Stimulated activated CD8-positive, alpha-beta memory T cell treated with anti-CD3 and anti-CD28 coated beads, Interleukin-4, amount 100 ng/mL, for 1 hour (primary cell): ENCODE measurements at places on chromosomes 12 and 14.

GRCh38 chr14:74141703-74142102, 56.9 kb downstream of the LIN52 start:
- DNase-seq: no peak

GRCh38 chr12:71266606-71267005, 108.8 kb upstream of the TSPAN8 start:
- DNase-seq: no peak

DNA sequence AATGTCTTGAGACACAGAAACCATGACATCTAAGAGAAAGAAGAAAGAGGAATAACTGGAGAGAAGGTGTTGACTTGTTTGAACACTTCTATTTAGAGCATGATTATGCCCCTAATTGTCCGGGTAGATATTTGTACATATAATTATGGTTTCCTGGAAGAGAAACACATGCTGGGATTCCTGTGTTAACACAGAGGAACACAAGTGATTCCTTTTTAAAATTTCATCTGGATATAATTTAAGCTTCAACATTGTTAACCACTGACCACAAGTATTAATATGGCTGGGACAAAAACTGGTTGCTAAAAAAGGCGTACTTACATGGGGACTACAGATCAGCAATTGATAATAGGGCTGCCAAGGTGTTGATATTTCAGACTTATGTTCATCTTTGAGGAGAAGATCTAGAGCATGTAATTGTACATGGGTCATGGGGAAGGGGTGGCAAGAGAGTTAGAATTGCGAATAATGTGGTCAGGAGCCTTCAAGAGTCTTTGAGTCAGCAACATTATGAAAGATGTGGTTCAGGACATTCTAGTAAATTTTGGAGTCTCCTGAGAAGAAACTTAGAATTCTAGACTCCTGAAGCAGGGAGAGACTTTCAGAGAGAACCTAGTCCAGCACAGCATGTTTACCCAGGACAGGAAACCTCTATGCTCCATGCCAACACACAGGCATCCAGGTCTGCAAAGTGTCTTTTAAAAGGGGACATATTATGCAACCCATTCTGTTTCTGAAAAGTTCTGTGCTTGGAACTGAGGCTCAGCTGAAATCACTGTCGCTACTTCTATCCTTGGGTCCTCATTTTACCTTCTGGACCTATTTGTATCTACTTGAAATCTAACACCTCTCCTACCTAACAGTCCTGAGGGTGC, 56.5 kb downstream of the SLC38A1 start:
- no peak for DNase-seq

GRCh38 chr14:81449114-81449513, 49.0 kb upstream of the STON2 start:
- DNase-seq: no peak

DNA sequence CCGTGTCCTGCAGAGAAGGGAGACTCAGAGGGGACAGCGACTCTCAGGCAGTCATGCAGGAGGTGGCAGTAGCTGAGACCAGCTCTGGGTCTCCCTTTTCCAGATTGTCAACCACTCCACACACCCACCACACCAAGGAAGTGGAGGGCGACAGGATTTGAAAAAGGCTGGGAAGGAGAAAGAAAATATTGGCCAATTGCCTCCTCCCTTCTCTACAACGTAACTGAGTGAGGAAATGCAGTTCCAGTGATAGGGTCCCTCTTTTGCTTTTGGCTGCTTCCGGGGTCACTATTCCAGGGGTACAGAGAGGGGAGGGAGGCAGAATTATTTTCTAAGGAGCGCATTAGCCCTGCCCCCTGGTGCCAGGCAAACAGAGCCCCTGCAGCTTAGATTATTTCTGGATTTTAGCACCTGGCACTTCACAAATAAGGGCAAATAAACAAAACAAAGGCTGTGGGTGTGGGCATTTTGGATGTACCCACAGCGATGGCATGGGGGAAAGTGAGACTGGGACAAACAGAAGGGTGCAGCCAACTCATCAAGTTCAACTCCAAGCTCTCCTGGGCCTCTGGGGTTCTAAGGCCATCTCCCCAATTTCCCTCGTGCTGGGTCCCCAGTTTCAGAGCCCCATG, 20.4 kb downstream of the ASB2 start:
- no peak for DNase-seq

DNA sequence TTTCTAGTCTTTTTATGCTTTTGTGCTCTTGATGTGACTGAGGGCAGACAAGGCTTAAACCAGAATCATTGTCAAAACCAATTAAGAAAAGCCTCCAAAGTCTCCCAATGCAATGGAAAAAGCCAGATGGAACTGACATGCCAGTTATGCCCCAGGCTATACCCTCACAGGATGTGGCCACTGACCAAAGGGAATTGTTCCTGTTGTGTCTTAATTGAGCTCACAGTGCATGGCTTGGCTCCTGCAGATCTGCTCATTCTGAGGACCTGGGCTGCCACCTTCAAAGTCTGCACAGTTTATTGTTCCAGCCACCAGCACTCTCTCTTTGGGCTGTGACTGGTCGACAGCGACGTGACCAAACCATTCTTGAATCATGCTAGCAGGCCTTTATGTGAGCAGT, 17.1 kb upstream of the BICD1 start:
- no peak for DNase-seq

GRCh38 chr12:93319523-93320050, 58.1 kb upstream of the NUDT4 start:
- DNase-seq: no peak

DNA sequence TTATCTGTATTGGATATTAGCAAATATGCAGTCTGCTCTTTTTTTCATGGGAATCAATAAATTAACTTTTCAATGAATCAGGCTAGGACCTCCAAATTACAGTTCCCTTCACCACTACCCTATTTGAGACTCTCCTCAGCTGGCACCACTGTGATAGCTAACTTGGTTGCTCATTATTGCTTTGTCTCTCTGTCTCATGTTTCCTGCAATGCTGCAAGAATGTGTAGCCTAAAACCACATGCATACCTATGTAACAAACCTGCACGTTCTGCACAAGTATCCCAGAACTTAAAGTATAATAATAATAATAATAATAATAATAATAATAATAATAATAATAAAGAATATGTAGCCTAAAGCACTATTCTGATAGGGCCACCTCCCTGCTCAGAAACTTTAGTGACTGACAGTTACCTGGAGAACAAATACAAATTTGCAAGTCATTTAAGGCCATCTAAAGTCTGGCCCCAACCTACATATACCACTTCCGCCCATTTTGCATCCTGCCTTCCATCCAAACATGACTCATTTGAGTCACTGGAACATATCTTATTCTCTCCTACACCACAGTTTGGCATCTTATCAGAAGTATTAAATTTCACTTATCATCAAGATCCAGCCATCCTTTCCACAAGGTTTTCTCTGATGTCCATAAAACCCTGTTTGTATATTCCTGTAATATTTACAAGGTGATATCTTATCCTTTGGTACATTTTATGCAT, 215.1 kb downstream of the LRRK2 start:
- no peak for DNase-seq

GRCh38 chr14:38316922-38317321, 61.0 kb upstream of the CLEC14A start:
- DNase-seq: no peak

DNA sequence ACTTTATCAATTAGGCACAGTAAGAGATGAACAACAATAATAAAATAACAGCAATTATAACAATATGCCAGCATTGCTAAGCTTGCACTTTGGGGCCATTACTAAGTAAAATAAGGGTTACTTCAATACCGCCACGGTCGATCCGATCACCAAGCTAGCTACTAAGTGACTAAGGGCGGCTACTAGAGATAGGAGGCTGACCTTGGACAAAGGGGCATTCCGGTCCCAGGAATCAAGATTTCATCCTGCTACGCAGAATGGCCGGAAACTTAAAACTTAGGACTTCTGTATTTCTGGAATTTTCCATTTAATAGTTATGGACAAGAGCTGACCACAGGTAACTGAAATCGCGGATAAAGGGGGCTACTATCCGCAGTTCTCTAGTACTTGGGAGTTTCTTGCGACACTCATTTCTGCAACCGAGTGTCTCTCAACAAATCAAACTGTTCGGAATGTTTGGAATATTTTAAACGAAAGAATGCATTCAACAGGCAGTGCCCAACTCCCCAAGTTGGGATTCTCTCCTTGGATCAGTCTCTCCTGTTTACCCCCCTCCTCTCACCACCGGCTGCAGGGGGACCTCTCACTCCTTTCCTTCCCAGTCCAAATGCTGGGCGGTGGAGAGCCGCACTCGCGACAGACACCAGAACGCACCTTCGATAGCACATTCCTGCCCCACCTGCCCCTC, 650 bp downstream of the HEBP1 start:
- no peak for DNase-seq

DNA sequence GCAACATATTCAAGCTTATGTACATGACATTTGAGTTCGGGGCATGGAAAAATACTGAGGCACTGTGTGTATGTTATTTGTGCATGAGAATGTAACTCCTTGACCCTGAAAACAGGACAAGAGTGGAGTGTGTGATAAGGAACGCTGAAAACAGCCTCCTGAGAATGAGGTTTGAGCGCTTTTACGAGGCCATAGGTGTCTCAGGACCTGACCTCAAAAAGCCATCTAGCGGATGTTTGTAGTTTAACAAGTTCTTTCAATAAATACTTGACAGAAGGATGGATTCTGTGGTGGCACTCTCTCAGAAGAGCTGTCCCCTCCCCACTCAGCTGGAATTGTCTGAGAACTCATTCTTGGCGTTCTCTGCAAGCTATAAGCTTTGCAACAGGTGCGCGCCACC, 350.5 kb upstream of the TMTC1 start:
- no peak for DNase-seq
